ENCODE measurements at places on chromosomes 7 and 10. TPM values are rescaled to one million over a fixed set of nuclear protein-coding genes. Genes with fewer than 3 reads are reported as not detected.
A peak's percentile ranks its signal among the peaks of the same experiment; 100 is the strongest.

Gene EN2
- not detected for total RNA-seq

Gene HPS6
- total RNA-seq, result 17.5 TPM

Gene IDE
- total RNA-seq, result 19.7 TPM

Gene EPO
- total RNA-seq, result not detected

Gene CHCHD1
- total RNA-seq, result 14.5 TPM

Gene RGS10
- total RNA-seq, result 10.5 TPM

Gene CDNF
- total RNA-seq, result 1.4 TPM

Gene PARP12
- total RNA-seq, result 3.0 TPM

Gene PLCE1
- 10.1 TPM for total RNA-seq

Gene FOXP2
- 29.9 TPM for total RNA-seq

- DNase-seq, result no peak
These were observed 20.8 kb downstream of the CCDC6 start for GRCh38 chr10:59885430-59886134.

GRCh38 chr10:70034232-70034631 is 18.4 kb upstream of the MACROH2A2 start:
- no peak for DNase-seq

DNA sequence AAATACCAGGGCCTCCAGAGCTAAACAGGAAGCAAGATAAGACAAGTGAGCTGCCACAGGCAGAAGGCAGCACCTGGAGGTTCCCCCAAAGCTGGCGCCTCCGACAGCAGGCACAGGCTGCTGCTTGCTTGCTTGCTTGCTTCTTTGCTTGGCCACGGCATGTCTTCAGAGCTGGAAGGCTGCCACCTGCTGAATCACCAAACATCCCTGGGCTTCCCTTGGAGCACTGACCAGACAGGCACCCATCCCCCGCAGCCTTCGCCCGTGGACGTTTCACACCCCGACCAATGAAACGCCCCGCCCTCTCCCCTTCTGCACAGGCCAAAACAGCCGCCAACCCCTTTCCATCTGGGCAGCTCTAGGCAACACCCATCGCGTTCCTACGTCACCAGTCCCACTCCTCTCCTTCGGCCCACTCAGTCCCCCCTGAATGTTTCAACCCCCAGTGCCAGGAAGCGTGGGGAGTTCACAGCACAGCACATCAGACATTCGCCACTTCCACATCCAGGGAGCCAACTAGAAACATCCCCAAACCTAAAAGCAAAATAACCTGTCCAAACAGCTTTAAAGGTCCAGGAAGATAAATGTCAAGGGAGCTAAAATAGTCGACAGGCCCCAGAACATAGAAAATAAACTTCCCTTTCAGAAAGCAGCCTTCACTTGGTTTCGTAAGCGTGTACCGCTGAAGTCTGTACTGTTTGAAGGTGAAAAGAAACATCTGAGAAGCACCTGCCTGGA is 1.6 kb downstream of the SGMS1 start:
- DNase-seq, result peak; percentile 93

GRCh38 chr7:65477326-65477725 is 103.7 kb downstream of the ZNF92 start:
- DNase-seq, result no peak

DNA sequence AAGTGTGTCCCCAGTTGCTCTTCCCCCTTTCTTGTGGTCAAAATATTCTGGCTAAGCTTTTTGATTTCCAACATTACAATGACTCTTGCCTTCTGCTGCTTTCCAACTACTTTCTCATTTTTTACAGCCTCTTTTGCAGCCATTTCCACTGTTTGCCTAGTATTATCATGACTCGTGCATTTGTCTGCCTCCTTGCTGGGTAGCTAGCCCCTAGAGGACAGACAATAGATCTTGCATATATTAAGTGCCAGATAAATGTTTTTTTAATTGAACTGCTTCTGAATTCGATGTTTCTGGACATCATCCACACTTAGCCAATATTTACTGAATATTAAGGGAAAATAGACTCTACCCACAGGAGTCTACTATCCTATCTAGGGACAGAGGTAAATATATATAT is 124.5 kb downstream of the POU6F2 start:
- no peak for DNase-seq

DNA sequence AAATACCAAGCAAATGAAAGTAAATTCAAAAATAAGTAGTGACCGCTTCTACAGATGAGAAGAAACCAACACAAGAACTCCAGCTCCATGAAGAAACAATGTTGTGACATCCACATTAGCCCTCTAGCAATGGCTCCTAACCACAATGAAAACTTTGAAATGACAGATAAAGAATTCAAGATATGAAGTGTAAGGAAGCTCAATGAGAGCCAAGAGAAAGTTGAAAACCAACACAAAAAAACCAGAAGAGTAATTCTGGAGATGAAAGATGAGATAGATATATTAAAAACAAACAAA is 68.2 kb upstream of the DDC start:
- DNase-seq, result no peak

GRCh38 chr7:143910473-143911248 is 8.7 kb upstream of the TCAF1 start:
- DNase-seq, result no peak

- no peak for DNase-seq
These were observed 7.4 kb upstream of the TBRG4 start for GRCh38 chr7:45118889-45119331.

DNA sequence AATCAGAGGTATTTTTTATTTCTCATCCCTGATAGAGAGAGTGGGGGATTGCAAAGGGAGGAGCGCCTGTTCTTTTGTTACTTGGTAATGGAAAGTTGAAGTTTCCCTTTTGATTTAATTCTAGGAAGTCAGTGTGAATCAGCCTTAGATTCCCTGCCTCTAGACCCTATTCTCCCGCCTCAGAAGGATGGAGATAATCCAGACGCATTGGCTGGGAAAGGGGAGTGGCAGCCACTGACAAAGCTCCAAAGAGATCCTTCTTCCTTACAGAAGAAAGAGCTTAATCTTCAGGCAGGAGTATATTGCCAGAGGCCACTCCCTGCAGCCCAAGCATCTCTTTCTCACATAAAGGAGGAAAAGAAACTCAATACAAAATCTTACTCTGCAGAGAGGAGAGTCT is 122.3 kb upstream of the GALNT17 start:
- no peak for DNase-seq

- no peak for DNase-seq
These were observed 67.3 kb downstream of the GLCCI1 start for GRCh38 chr7:8035647-8036518.

GRCh38 chr7:158325530-158326381 is 261.9 kb downstream of the PTPRN2 start:
- DNase-seq, result no peak

DNA sequence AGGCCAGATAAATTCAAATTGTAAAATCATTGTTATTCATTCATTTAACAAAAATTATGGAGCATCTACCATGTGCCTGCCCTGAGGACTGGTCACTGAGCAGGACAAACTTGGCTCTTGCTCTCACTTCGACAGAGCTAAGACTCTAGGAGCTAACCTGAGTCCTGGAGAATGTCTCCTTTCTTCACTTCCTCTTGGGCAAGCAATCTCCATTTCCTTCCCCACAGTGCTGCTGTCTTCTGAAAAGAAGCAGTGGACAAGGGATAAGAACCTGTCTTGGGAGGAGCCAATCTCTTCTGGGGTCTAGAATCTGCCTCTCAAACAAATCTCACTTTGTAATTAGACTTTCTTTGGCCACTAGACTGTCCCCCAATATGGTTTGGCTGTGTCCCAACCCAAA is 76.2 kb upstream of the PLXNA4 start:
- no peak for DNase-seq

DNA sequence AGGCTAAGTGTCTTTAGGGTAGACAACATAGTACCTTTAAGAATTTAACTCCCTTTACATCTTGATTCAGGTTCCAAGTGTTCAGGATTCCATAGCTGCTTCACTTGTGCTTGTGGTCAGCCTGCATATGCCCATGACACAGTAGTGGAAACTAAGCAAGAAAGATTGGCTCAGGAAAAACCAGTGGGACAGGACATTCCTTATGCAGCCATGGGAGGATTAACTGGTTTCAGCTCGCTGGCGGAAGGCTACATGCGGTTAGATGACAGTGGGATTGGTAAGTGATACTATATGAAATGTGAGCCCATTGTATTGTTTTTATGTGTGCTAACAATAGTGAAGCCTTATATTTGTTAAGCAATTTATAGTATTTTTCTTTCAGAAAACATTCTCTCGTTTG is 11.3 kb downstream of the FAM221A start:
- DNase-seq, result no peak

DNA sequence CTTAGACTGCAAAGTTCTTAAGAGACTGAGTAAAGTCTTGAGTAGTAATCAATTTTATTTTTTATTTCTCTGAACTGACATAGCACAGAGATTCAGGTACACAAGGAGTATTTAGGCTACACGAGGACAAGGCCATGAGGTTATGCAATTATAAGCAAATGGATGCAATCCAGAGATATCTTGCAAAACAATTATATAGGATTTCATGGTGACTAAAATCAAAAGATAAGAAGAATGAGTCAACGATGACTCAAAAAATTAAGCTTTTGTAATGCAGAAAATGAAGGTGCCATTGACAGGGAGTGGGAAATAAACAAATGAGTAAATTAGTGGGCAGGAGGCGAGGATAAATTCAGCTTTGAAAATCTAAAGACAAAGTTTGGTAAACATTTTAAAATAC is 66.7 kb upstream of the MYO3A start:
- no peak for DNase-seq

DNA sequence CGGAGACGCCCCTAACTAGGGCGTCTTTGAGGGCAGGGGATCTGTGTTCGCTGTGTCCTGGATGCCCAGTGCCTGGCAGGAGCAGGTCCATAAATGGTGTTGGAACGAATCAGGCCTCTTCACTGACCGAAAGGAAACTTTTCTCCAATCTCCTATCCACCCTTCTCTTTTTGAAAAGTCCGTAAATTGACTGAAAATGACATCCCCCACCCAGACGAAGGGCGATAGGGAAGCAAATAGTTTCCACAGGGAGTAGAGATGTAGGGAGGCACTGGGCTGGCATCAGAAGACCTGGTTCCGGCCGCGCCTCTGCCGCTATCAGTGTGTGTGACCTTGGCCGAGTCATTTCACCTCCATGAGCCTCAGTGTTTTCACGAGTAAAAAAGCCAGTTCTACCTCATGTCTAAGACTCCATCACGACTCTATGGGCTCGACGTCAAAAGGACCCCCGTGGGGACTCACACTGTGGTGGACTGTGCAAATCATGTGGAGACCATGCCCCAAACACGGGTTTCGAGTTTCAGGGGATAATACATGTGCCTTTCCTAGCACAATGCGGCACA is 497 bp upstream of the RAB11FIP2 start:
- DNase-seq, result no peak

DNA sequence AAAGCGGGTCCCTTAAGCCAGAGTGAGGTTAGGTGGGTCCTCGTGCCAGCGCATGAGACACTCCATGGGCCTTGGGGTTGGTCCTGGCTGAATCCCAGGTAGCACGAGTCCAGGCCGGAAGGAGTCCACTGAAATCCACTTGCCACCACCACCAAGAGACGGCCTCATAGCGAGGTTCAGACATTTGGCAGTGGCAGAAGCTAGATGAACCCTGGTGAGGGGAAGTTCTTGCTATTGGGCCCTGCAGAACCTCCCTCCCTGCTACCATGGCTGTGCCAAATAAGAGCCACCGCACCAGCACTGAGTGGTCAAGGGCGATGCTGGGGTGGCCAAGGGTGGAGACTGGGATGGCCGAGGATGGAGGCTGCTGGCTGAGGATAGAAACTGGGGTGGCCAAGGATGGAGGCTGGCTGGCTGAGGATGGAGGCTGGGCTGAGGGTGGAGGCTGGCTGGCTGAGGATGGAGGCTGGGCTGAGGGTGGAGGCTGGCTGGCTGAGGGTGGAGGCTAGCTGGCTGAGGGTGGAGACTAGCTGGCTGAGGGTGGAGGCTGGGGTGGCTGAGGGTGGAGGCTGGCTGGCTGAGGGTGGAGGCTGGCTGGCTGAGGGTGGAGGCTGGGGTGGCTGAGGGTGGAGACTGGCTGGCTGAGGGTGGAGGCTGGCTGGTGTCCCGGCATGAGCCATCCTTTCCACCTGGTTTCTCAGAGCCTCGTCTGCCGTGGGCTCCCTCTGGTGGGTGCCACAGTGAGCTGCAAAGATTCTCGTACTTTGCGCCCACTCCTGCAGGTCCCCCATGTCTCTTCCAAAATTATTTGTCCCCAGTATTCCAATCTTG is 88.2 kb downstream of the ELFN1 start:
- no peak for DNase-seq

GRCh38 chr7:158186864-158187693 is 400.5 kb downstream of the PTPRN2 start:
- DNase-seq, result no peak

GRCh38 chr10:79046326-79046725 is 22.4 kb upstream of the ZMIZ1 start:
- DNase-seq, result no peak

GRCh38 chr10:25689346-25690100 is 244.5 kb upstream of the MYO3A start:
- no peak for DNase-seq
